Stimulated activated CD4-positive, alpha-beta T cell treated with anti-CD3 and anti-CD28 coated beads, Interleukin-1b, Interleukin-23, amount 100 ng/mL, for 1 hour (primary cell): ENCODE measurements at places on chromosomes 1 and 21.

GRCh38 chr1:199313444-199313843 is 674.6 kb downstream of the PTPRC start:
- no peak for DNase-seq

GRCh38 chr1:208318150-208318734 is 74.1 kb upstream of the PLXNA2 start:
- no peak for DNase-seq

GRCh38 chr1:50369830-50370229 is 53.4 kb downstream of the DMRTA2 start:
- DNase-seq: no peak

- no peak for DNase-seq
Observed at GRCh38 chr1:43688594-43689000, 18.7 kb upstream of the ST3GAL3 start.

DNA sequence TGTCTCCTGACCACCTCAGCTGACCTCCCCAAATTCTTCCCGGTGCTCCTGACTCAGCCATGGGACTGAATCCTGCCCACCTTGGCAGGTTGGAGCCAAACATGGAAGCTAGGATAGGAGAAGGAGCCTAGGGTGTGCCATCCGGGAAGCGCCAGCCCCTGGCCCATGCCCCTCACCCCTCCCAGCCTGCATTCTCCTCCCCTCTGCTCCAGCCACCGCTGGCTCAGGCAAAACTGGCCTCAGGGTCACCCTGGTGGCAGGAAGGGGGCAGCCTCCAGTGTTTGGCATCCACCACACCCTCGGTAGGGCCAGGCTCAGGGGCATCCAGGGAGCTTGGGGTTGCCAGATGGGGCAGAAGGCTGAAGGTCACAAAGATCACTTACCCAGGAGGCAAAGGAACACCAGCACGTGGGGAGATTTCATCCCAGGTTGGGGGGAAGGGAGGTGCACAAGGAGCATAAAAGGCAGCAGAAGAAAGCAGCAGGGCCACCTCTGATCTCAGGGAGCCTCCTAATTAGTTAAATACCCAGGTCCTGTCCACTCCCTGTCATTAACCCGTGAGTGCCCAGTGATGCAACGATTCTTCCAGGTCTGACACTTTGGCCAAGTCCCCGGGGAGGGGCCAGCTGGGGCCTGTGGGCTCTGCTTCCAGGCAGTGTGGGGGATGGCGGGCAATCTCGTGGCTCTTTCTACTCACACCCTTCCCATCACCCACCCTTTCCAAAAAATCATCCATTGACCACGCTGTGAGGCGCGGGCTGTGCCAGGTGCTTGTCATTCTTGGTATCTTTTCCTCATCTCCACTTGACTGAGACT is at the start of gene PLA2G2E:
Gene PLA2G2E, minus strand, starts transcription at position 481 of the 816 bp plus-strand sequence. Its CDS starts 58 bp downstream, at position 423.
- no peak for DNase-seq

DNA sequence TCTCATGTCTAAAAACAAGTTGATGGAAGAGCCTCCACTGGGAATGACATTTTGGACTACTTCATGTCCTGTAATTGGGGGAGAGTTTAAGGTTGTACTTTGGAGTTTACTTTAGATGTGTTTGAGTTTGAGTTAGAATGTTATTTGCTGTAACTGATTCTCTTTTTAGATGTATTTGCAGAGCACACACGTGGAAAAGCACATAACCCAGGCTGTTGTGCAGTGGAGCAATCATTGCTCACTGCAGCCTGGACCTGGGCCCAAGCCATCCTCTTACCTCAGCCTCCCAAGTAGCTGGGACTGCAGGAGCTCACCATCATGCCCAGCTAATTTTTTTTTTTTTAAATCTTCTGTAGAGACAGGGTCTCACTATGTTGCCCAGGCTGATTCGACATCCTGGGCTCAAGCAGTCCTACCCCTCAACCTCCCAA is 36.7 kb upstream of the SH3D21 start:
- DNase-seq: no peak

DNA sequence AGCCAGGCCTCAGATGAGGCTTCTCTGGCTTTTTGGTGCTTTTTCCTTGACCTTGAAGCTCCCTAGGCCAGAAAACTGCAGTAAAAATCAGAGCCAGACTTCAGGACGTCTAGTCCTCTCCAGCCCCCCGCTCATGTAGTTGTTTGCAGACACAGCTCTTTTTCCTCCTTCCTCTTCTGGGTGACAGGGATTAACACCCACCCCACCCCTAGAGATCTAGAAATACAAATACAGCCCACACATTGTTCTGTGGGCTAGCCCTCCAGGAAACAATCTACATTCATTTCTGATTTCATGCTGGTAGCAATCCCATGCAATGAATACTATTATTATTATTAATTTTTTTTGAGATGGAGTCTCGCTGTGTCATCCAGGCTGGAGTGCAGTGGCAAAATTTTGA is 9.9 kb upstream of the CLSTN1 start:
- no peak for DNase-seq
